ENCODE measurements at places on chromosomes 5 and 9.

GRCh38 chr5:73171495-73171894 is 1.5 kb upstream of the TMEM174 start:
- DNase-seq, result no peak

GRCh38 chr5:171714261-171714660 is 71.4 kb upstream of the SMIM23 start:
- DNase-seq, result no peak

- no peak for DNase-seq
Measured at GRCh38 chr5:143318270-143318669, 85.2 kb downstream of the NR3C1 start.

DNA sequence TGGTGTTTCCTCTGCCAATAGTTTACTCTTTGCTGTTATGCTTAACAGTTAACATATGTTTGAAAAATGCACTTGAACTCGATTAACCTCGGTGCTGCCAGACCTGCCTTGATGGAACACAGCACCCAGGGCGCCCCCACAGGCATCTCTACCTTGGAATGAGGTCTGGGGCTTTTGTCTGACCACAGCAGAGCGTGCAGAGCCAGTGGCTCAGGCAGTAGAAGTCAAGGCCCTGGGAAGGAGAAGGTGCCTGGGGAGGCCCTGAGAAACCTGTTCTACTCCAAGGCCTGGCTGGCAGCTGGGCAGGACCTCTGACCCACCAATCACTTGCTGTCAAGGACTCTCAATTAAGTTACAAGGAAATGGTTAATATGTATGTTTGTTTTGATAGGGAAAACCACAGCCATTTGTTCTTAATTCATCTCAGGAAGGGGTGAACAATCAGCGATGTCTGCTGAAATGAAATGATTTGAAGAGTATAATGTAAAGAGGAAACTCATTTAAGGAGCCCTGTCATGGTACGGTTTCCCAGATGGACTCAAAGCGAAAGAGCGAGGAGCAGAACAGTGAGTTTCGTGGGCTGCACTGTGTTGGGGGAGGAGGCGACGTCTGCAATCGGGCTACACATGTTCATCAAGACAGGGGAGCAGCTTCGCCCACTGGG is 21.9 kb downstream of the MACROH2A1 start:
- no peak for DNase-seq

- no peak for DNase-seq
Measured at GRCh38 chr5:43548358-43548757, 8.5 kb downstream of the PAIP1 start.

DNA sequence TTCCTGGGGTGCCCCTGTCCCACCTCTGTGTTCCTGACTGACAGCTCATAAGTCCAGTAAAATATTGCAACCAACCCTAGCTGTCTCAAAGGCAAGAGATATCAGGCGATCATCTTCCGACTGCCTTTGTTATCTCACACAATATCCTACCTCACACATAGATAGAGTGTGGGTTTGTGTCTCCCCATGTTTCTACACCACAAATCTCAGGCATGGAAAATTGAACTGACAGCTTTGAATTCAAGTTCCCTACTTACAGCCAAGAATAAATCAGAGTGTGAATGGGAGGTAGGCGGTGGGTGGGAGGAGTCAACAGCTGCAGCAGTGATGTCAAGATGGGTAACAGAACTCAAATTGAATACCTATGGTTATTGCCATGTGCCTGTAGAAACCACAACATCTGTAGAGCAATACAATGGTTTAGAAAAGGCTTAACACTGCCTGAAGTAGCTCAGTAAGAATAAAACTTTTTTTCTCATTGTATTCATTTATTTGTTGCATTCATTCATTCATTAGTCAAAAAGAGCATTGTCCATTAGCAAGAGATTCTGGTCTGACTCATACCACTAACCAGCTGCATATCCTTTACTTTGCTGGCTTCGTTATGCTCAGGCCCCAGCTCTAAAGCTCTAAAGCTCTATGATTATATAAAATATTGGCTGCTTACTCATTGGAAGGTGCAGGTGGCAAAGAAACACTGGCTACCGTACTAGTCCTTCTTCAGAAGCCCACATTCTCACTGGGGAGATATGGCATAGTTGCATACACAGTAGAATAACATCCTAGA is 108.2 kb upstream of the DMAC1 start:
- DNase-seq, result no peak

DNA sequence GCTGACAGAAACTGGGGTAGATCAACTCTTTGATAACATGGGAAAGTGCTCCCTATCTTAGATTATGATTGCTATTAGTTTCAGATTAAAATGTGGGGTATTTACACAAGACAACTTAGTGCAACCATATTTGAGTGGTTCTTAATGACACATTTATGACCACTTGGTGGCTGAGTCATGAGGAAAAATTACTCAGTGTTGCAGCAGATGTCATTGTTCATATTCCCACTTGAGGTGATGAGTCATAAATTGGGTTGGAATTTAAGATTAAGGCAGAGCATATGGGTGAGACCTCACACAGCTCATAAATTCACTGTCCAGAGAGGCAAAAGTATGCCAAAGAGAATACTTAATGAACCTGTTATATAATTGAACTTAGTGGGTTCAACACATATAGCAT is 408.3 kb downstream of the DMRT2 start:
- no peak for DNase-seq

- DNase-seq, result no peak
Measured at GRCh38 chr5:118620233-118620632, 368.1 kb downstream of the DTWD2 start.

- no peak for DNase-seq
Measured at GRCh38 chr5:152092580-152092979, 167.9 kb upstream of the GLRA1 start.

DNA sequence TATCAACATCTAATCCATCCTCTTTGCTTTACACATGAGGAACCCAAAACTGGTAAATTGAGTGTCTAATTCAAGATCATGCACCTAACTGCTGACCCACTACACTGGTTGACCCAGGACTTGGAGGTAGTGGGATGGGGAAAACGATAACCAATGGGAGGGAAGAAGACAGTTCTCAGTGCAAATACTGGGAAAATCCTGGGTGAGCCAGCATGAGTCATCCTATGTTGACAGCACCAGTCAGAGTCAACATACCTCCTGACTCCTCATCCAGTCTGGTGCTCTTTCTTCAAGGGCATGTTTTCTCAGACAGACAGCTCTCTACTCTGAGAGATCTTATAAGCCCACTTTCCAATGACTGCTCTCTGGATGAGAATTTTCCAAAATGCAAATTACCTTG is 232.8 kb upstream of the PTGER4 start:
- no peak for DNase-seq

- no peak for DNase-seq
Measured at GRCh38 chr9:128020692-128021091, 39.9 kb upstream of the EEIG1 start.

DNA sequence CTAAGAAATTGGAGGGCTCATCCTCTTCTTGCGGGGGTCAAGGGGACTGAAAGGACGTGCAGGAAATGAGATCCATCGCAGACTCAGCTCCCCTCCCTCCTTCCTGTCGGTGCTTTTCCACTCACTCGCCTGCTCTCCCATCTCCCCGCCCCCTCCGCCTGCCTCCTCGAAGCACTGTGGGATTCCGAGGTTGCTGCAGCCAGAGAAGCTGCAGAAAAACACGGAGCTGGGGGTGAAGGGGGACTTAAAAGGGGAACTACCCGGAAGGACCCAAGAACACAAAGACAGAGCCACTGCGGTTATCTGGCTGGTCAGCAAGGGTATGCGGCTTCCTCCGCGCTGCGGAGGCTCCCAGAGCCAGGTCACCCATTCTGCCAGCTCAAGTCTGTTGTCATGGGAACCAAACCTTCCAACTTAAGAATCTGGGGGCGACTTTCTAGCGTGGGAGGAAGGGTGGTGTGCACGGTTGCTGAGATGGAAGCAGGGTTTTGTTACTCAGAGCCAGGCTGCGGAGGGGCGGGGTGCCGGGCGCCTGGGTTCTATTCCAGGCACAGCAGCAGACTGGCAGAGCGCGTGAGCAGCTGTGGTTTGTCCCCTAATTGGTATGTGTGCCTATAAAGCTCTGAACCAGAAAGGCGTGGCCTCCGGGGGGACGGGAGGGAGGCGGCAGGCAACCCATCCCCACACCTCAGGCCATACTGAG is 24.9 kb downstream of the PCDHGC5 start:
- DNase-seq, result peak; percentile 36

GRCh38 chr5:168300326-168301182 is 9.1 kb downstream of the WWC1 start:
- no peak for DNase-seq

GRCh38 chr5:104327801-104328200 is 765.2 kb upstream of the NUDT12 start:
- no peak for DNase-seq

DNA sequence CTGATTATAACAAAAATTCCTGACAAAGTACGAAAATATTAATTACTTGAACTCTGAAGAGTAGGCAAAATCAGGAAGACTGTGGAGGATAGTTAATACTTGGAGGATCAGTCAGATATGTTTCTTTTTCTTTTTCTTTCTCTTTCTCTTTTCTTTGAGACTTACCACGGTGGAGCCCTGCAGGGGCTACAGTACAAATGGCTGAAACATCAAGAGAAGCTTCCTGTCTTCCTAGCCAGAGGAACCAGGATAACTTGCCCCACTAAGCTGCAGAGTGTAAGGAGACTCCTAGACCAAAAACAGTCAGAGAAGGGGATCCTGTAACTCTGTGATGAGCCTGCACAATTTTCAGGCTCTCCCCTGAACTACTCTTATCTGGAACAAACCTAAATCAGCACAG is 324.6 kb upstream of the TYRP1 start:
- DNase-seq, result no peak

GRCh38 chr5:68376935-68377334 is 161.4 kb downstream of the PIK3R1 start:
- no peak for DNase-seq

- DNase-seq, result no peak
Measured at GRCh38 chr9:87525546-87526303, 28.1 kb downstream of the DAPK1 start.

GRCh38 chr5:123438244-123438643 is 15.0 kb upstream of the CEP120 start:
- no peak for DNase-seq

GRCh38 chr9:132984202-132985070 is 5.9 kb downstream of the GFI1B start:
- no peak for DNase-seq

DNA sequence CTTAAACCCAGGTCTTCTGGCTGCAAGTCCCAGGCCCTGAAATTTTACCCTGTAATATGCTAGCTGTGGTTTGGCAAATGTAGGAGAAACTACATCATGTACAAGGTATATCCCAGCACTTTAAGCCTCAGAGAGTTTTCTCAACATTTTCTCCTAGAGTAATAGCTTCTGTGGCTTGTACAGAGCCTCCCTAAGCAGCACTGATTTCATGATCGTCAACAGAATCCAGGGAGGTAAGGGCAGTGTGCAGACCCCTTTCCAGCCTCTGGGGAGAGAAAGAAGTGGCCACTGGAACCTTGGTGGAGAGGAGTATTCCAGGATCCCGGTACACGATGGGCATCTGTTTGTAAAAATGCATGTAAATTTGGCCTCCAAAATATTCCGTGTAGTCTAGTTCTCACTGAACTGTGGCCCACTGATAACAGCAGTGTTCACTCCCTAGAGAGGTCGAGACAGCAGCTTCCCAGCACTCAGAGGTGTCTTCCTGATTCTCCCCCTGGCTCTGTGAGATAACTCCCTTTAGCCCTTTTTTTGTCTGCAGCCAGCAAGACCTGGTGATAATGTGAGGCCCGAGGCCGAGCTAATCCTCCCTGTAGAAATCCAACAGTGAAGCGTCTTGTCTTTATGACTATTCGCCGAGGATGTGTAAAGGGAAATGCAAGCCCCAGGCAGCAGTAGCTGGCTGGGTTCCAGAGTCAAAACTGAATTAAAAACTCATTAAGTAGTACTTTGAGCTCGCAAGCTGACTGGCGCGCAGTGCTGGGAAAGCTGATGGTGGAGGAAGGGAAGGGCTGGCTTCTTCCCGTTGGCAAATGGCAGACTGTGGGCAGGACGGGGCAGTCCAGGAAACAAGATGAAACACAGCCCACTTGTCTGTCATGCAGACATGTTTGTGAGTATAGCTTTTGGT is 59.0 kb downstream of the MAP1B start:
- no peak for DNase-seq

GRCh38 chr5:62289813-62290212 is 16.2 kb upstream of the KIF2A start:
- DNase-seq, result no peak

- DNase-seq, result no peak
Measured at GRCh38 chr5:129971714-129972113, 67.4 kb downstream of the CHSY3 start.

GRCh38 chr9:686321-686813 is 155.1 kb upstream of the DMRT1 start:
- no peak for DNase-seq

GRCh38 chr9:137916540-137916939 is 39.0 kb downstream of the CACNA1B start:
- no peak for DNase-seq

- DNase-seq, result no peak
Measured at GRCh38 chr9:136691316-136692184, 4.3 kb upstream of the AGPAT2 start.

- no peak for DNase-seq
Measured at GRCh38 chr5:130227699-130228098, 323.4 kb downstream of the CHSY3 start.

- no peak for DNase-seq
Measured at GRCh38 chr5:9781890-9782289, 151.7 kb upstream of the TAS2R1 start.

- no peak for DNase-seq
Measured at GRCh38 chr5:76920491-76920890, 32.4 kb upstream of the CRHBP start.

GRCh38 chr5:150789943-150790611 is 11.5 kb downstream of the SMIM3 start:
- DNase-seq, result peak; percentile 44

DNA sequence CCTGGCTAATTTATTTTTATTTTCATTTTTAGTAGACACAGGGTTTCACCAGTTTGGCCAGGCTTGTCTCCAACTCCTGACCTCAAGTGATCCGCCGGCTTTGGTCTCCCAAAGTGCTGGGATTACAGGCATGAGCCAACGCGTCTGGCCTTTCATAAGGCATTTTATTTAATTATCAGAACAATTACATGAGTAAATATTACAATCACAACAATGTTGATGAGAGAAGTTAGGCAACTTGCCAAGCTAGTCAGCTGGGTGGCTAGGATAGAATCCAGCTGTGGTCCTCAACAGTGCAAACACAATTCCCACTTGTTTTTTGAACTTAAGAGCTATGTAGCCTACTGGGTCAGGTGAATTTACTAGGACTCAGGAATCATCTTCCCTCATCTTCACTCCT is 22.0 kb downstream of the C9orf57 start:
- no peak for DNase-seq

GRCh38 chr9:4962085-4962484 is 23.0 kb upstream of the JAK2 start:
- no peak for DNase-seq

DNA sequence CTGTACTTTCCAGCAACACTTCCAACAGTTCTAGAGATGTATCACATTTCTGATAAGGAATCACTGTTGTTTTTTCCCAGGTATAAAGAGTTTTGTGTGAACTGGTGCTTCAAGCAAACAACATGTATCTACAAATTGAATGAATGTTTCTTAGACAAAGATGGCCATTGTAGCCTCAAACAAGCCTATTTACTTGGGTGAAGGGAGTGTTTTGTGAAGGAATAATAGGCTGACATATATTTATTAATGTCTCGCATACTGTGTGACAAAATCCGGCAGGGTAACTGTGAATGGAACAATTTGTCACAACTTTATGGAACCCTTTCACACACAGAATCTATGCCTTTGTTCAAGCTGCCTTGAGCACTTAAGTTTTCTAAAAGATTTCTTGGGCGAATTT is 24.8 kb upstream of the DAB2 start:
- no peak for DNase-seq
